Activated CD8-positive, alpha-beta T cell treated with anti-CD3 and anti-CD28 coated beads, Interleukin-2, amount 10 ng/mL, durations not matched to agents 7 days and 5 days (primary cell): ENCODE measurements at places on chromosomes 3 and 15. TPM values are rescaled to one million over a fixed set of nuclear protein-coding genes. Genes with fewer than 3 reads are reported as not detected.

GRCh38 chr3:160372780-160373179 is 26.2 kb downstream of the IFT80 start:
- peaks cover 14% of the 10 kb centered on the region for H3K4me1 ChIP-seq
- no peak overlapping the region for H3K4me3 ChIP-seq
- H3K36me3 ChIP-seq, result peaks cover 25% of the 10 kb centered on the region
- no peak overlapping the region for H3K27ac ChIP-seq
- H3K27me3 ChIP-seq, result no peaks in the 10 kb centered on the region

- H3K27me3 ChIP-seq, result no peaks in the 10 kb centered on the region
- no peak overlapping the region for H3K27ac ChIP-seq
- no peak for DNase-seq
- H3K4me3 ChIP-seq, result no peak overlapping the region
Observed at GRCh38 chr3:193229851-193230420, 11.1 kb upstream of the PLAAT1 start.

GRCh38 chr3:69058180-69058946 is 6.2 kb upstream of the TMF1 start:
- peak; percentile 49 for DNase-seq
- H3K4me3 ChIP-seq, result peak overlapping the region; percentile 41
- H3K27ac ChIP-seq, result peak overlapping the region; percentile 90
- H3K4me1 ChIP-seq, result peaks cover 47% of the 10 kb centered on the region
- H3K36me3 ChIP-seq, result peaks cover 71% of the 10 kb centered on the region
- H3K27me3 ChIP-seq, result no peaks in the 10 kb centered on the region

DNA sequence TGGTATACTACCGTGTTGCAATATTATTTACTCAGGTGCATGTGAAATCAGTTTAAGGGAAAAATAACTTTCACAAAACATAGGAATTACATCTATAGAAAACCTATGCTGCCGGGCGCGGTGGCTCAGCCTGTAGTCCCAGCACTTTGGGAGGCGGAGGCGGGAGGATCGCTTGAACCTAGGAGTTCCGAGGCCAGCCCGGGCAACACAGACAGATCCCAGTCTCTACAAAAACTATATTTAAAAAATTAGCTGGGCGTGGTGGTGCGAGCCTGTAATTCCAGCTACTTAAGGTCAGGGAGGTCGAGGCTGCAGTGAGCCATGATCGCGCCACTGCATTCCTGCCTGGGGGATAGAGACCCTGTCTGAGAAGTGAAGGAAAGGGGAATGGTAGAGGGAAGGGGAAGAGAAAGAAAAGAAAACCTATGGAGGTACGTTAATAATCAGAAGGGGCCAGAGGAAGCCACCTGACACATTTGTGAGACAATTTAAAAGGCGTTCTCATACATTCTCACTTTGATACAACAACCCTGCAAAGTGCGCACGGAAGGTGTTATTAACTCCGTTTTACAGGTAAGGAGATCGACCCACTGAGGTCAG is 456 bp upstream of the TMEM62 start:
- H3K4me1 ChIP-seq, result peaks cover 32% of the 10 kb centered on the region
- peak overlapping the region; percentile 84 for H3K4me3 ChIP-seq
- H3K27me3 ChIP-seq, result peaks cover 13% of the 10 kb centered on the region
- peaks cover 27% of the 10 kb centered on the region for H3K36me3 ChIP-seq
- no peak for DNase-seq

MUSTN1 gene
- 1.5 TPM for total RNA-seq

DCLK3 gene
- not detected for total RNA-seq

- H3K36me3 ChIP-seq, result peaks cover 4% of the 10 kb centered on the region
- no peak for DNase-seq
- H3K4me3 ChIP-seq, result no peak overlapping the region
- no peaks in the 10 kb centered on the region for H3K27me3 ChIP-seq
- no peaks in the 10 kb centered on the region for H3K4me1 ChIP-seq
Observed at GRCh38 chr3:23845326-23846216, 39.8 kb downstream of the UBE2E1 start.

GRCh38 chr3:30282154-30282696 is 324.2 kb upstream of the TGFBR2 start:
- no peak for DNase-seq
- H3K27ac ChIP-seq, result no peak overlapping the region
- H3K4me3 ChIP-seq, result no peak overlapping the region
- peaks cover 5% of the 10 kb centered on the region for H3K36me3 ChIP-seq
- H3K27me3 ChIP-seq, result no peaks in the 10 kb centered on the region
- peaks cover 1% of the 10 kb centered on the region for H3K4me1 ChIP-seq

BLM gene
- 52.3 TPM for total RNA-seq

DNA sequence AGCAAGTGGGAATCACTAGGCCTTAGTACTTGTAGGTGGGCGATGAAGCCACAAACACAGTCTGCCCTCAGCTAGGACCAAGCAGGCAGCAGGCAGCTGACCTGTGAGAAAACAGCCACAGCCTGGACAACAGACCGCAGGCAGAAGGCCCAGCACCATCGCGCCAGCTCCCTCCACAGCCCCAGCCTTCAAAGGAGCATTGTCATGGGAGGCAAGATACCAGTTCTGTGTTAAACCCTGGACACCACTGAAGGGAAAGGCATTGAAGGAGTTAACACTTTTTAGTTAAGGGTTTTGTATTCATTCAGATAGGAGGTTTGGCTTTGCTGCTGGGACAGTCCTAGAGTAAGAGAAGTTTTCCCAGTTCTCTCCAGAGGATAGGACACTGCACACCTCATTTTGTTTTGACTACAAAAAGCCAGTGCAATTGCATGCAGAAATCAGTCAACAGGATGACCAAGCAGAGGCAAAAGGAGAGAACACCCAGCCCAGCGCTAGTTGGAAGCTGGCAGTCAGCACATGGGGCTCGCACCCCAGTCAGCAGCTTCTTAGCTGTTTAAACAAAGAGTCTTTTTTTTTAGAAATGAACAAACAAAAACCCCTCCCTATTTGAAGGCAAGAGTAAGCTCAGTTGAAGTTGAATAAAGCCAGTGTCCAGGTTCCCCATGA is 286.1 kb upstream of the TPM1 start:
- no peaks in the 10 kb centered on the region for H3K36me3 ChIP-seq
- DNase-seq, result no peak
- no peaks in the 10 kb centered on the region for H3K4me1 ChIP-seq
- no peak overlapping the region for H3K27ac ChIP-seq

- no peaks in the 10 kb centered on the region for H3K36me3 ChIP-seq
- peaks cover 17% of the 10 kb centered on the region for H3K27me3 ChIP-seq
- H3K27ac ChIP-seq, result no peak overlapping the region
- no peak overlapping the region for H3K4me3 ChIP-seq
- no peak for DNase-seq
Observed at GRCh38 chr3:44106756-44107155, 134.9 kb upstream of the TOPAZ1 start.

MPI gene
- 56.7 TPM for total RNA-seq

DOCK3 gene
- 3.4 TPM for total RNA-seq

- no peaks in the 10 kb centered on the region for H3K4me1 ChIP-seq
- no peaks in the 10 kb centered on the region for H3K36me3 ChIP-seq
- no peak overlapping the region for H3K4me3 ChIP-seq
Observed at GRCh38 chr3:78634316-78634715, 1133.5 kb downstream of the ROBO1 start.

DNA sequence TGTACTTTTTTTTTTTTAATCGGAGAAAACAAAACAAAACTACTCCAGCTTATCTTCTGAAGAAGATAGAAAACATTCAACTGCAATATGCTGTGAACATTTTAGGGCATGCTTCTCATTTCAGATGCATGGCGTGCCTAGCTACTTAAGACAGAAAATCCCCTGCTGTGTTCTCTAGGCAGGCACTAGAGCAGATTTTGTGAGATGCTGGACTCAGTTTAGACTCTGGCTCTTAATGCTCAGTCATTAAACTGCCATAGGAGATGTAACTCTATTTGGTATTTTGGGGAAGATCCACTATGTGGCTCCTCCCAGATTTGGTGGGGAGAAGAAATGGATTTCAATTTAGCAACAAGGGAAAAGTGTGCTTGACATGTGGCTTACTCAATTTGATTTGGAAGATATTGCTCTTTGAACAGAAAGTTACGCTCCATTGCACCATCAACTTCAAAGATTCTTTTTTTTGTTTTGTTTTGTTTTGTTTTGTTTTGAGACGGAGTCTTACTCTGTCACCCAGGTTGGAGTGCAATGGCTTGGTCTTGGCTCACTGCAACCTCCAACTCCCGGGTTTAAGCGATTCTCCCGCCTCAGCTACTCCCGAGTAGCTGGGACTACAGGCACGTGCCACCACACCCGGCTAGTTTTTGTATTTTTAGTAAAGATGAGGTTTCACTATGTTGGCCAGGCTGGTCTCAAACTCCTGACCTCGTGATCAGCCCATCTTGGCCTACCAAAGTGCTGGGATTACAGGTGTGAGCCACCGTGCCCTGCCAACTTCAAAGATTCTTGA is 62.0 kb upstream of the LEKR1 start:
- H3K4me1 ChIP-seq, result peaks cover 14% of the 10 kb centered on the region
- no peak overlapping the region for H3K27ac ChIP-seq
- peaks cover 2% of the 10 kb centered on the region for H3K27me3 ChIP-seq
- no peak overlapping the region for H3K4me3 ChIP-seq
- no peaks in the 10 kb centered on the region for H3K36me3 ChIP-seq

CHCHD4 gene
- total RNA-seq, result 18.1 TPM

WDR93 gene
- not detected for total RNA-seq

- H3K27me3 ChIP-seq, result no peaks in the 10 kb centered on the region
- H3K4me3 ChIP-seq, result no peak overlapping the region
Observed at GRCh38 chr3:29067007-29067406, 213.9 kb upstream of the RBMS3 start.

FSD2 gene
- total RNA-seq, result not detected

DNA sequence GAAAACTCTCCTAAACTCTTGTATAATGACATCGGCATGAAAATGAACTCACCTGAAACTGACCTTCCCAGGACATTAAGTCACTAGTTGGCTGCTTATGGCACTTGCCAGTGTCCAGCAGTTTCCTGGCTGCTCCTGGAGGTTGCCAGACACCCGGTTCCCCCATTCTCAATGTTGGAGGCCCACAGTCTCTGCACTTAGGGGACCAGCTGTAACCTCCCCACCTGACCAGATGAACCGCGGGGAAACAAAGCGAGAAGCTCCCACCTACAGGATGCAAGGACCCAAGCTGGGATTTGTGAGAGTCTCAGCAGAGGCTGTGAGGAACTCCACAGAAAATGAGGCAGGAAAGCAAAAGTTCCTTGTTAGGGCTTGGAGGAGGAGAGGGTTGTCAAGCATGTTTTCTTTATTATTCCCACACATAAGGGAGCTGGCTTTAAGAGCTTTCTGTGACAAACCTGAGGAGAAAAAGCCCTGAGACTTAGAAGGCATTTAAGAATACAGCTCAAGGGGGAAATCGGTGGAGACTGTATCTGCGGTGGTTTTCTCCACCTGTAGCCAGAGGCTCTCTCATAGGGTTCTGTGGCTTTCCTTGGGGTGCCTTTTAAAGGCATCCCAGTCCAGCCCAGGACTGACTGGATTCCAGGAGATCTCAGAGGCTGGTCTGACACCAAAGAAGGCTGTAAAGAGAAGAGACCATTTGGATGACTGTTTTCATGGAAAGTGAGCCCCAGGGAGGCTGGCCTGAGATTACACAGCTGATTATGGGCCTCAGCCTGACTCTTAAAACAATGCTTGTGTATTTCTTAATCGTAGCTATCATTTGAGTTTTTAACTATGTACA is 4.6 kb downstream of the TPM1 start:
- no peak overlapping the region for H3K27ac ChIP-seq
- H3K36me3 ChIP-seq, result no peaks in the 10 kb centered on the region
- H3K27me3 ChIP-seq, result peaks cover 60% of the 10 kb centered on the region

- DNase-seq, result no peak
- H3K4me3 ChIP-seq, result no peak overlapping the region
Observed at GRCh38 chr3:33187368-33187634, 31.3 kb downstream of the SUSD5 start.

DNA sequence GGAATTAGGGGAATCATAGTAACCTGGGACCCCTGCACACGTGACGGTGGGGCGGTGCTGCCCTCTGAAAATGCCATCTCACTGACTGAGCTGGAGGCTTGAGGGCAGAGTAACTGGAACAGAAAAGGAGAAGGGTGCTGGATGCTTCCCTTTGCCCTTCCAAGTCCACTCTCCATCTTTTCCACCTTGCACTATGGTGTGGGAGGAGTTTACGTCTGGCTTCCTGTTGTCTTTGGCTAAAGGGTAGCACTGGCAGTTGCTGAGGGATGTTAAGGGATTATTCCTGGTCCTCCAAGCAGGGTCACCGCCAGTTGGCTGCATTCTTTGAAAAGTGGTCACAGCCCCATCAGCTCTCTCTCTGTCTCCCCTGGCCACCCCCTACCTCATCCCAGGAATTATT is 129.4 kb upstream of the SNTN start:
- no peaks in the 10 kb centered on the region for H3K27me3 ChIP-seq
- no peak for DNase-seq
- no peak overlapping the region for H3K4me3 ChIP-seq
- no peaks in the 10 kb centered on the region for H3K36me3 ChIP-seq

GOLGA8H gene
- 0.24 TPM for total RNA-seq

DNA sequence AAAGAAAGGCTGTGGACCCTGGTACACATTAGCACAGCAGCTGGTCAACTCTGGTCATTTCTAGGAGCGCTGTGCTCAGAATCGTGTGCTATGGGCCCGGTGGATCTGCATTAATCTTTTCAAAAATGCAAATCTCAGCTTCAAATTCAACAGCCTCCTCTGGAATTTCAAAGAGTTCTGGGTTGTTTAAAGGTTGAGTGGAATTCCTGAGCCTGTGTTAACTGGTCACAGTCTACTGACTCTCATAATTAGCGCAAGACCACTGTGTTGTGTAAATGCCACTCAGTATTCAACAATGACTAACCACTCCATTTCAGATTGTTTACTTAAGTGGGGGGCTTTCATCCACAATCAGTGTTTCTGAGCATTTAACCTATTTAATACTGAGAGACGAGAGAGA is 2.7 kb upstream of the ARNT2 start:
- H3K4me1 ChIP-seq, result peaks cover 4% of the 10 kb centered on the region
- H3K36me3 ChIP-seq, result no peaks in the 10 kb centered on the region
- no peak overlapping the region for H3K4me3 ChIP-seq
